ENCODE measurements at places on chromosomes 1 and 21.

- DNase-seq, result no peak
These were observed 18.9 kb downstream of the SLC6A9 start for GRCh38 chr1:44012404-44012803.

GRCh38 chr1:48039088-48040054 is 42.2 kb upstream of the TRABD2B start:
- no peak for DNase-seq

- no peak for DNase-seq
These were observed 42.6 kb upstream of the ADGRL2 start for GRCh38 chr1:81758181-81758580.

- DNase-seq, result no peak
These were observed 5.2 kb upstream of the PIK3C2B start for GRCh38 chr1:204499511-204500468.

DNA sequence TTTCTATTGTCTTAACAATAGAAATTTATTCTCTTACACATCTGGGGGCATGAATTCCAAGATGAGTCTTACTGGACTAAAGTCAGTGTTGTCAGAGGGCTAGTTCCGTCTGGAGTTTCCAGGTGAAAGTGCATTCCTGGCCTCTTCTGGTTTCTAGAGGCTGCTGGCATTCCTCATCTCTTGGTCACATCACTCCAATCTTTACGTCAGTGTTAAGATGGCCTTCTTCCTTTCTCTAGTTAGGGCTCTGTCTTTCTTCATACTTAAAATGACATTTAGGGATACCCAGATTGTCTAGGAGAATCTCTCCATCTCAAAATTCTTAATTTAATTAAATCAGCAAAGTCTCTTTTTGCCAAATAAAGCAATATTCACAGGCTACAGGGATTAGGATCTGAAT is 13.3 kb upstream of the PDC start:
- DNase-seq, result peak; percentile 61

DNA sequence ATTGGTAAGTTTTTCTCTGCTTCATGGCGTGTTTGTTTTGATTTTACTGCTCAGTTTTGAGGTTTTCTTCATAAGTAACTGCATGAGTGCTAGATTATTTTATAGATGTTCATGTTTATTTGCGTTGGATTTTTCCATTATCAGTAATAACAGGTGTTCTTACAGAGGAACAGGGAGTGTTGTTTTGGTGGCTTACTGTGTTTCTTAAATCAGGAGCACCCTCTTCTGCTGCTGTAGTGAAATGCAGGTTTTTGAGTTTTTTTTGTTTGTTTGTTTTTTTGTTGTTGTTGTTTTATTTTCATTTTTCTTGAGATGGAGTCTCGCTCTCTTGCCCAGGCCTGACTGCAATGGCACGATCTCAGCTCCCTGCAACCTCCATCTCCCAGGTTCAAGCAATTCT is 32.6 kb downstream of the CTBS start:
- DNase-seq, result no peak

GRCh38 chr1:46133181-46133658 is 791 bp upstream of the PIK3R3 start:
- no peak for DNase-seq

- no peak for DNase-seq
These were observed 29.7 kb downstream of the IGFN1 start for GRCh38 chr1:201220388-201220715.
